ENCODE measurements at places on chromosomes 4 and X.
A peak's percentile ranks its signal among the peaks of the same experiment; 100 is the strongest.

DNA sequence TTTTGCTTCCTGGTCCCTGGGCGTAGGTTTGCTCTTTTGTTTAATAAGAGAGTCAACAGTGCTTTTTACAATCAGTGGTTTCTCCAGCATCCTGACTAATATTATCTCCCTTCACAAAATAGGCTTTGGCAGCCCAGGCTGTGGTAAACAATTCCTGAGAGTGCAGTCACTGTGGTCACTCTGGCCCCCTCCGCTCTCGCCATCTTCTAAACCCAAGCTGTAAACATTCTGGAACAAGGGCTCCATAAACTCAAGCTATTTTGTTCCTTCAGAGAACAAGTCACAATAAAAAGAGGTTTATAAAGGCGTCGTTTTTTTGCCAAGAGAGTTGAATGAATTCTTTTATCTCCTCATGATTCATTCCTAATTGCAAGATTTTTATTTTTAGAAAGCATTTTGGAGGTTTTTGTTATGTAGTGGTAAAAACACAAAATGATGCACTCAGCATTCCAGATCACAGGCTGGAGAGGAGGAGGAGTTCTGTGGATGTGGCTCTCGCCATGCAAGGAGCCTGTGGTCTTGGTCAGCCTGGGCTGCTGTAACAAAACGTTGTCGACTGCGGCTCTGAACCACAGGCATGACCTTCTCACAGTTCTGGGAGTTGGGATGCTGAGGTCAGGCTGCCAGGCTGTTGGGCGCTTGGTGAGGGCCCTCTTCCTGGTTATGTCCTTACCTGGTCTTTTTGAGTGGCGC lies 486.4 kb upstream of the FAT1 start:
- DNase-seq = no peak

- no peak for DNase-seq
These were observed 58.5 kb upstream of the PABPC4L start for GRCh38 chr4:134260126-134260525.

GRCh38 chr4:36000941-36001557 lies 243.3 kb downstream of the ARAP2 start:
- no peak for DNase-seq

DNA sequence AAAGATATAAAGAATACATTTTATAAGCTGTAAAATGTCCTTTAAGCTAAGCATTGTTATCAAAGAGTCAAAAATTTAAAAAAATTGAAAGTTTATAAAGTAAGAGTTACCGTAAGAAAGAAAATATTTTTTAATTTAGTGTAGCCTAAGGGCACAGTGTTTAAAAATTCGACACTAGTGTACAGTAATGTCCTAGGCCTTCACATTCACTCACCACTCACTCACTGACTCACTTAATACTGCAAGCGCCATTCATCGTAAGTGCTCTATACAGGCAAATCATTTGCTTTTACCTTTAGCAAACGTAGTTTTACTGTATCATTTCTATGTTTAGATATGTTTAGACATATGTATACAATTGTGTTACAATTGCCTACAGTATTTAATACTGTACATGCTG lies 20.2 kb downstream of the GLRA3 start:
- DNase-seq = no peak

- no peak for DNase-seq
These were observed 147.0 kb downstream of the DACH2 start for GRCh38 chrX:86295293-86295692.

DNA sequence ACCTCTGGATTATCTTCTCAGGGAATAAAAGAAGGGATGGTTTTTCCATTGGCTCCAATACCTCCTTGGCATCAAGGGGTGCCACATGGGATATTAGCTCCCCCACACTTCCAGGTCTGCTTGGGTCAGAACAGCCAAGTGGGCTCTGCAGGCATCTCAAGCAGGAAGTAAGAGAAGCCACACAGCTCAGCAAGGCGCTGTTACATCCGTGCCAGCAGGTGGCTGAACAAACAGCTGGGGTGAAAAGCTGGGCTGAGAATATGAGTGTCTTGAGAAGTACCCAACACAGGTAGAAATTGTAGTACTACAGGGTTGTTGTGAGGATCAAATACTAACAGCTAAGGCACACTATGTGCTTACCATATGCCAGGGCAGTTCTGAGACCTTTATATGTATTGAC lies 76.7 kb upstream of the TMEM150C start:
- no peak for DNase-seq

DNA sequence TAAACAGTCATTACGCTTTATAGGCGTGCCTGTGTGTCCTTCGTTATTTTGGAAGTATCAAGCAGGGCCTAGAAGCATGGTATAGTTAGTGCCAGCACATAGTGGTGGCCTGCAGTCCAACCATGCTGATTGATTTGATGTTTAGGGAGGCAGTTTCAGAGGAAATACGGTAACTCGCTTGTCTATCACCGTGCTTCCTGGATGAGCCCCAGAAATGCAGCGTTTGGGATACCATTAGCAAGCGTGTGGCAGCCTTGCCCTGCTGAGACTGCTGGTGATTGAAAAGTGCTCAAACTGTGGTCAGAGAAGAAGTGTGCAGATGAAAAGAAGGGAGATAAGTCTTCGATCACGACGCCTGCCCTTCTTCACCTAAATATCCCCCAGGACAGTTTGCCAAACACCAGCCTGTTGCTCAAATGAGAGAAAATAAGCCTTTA lies 158.4 kb downstream of the CHIC2 start:
- no peak for DNase-seq

GRCh38 chr4:32485956-32486355 lies 1765.8 kb downstream of the PCDH7 start:
- no peak for DNase-seq

- DNase-seq = no peak
These were observed 112.0 kb upstream of the MAGEB18 start for GRCh38 chrX:26026179-26026578.

DNA sequence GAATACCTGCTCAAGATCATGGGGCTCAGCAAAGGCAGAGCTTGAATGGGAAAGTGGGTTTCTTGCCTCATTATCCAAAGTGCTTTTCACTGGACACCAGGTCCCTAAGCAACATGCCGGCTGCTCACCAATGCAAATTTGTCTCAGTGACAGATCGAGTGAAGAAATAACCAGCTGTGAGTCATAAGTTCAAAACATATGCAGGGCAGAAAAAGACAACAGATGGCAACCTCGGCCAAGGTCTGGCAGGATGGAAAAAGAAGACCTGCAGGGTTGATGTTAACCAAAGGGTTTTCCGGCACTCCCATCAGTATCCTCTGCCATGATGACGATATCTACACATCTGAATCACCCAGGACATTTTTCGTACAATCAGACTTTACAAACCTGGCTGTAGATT lies 124.1 kb downstream of the AFAP1 start:
- DNase-seq = no peak

GRCh38 chr4:76897536-76898384 lies at the start of gene SOWAHB:
SOWAHB (minus strand) TSS chr4:76898144; CDS start chr4:76897849, 295 bp downstream.
- DNase-seq = peak; percentile 24

All from activated T-cell treated with anti-CD3 and anti-CD28 coated beads, Interleukin-2, amount 50 U/mL, for 72 hours (primary cell).